ENCODE measurements at places on chromosomes 1 and 21.
A peak's percentile ranks its signal among the peaks of the same experiment; 100 is the strongest.

GRCh38 chr1:156884560-156885184 lies 8.8 kb upstream of the PEAR1 start:
- DNase-seq, result no peak

DNA sequence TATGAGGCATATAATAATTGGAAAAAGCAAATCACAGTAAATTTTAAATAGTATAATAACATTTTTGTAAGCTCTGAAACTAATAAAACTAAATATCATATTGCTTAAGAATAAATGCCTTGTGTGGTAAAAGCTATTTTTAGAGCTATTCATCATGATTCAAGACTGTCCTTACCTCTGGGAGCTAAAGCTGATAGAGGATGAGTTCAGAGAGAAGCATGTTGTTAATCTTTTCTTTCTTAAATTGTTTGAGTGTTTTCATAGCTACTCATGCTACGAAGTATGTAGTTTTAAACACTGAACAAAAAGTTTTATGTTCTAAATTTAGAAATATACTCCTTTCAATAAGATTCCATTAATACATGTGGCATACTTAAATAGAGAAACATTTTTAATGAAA lies 30.5 kb downstream of the IFI16 start:
- DNase-seq, result no peak

- DNase-seq, result no peak
Measured at GRCh38 chr1:67281244-67281643, 26.4 kb upstream of the IL12RB2 start.

GRCh38 chr1:64172458-64172983 lies 30.9 kb upstream of the UBE2U start:
- no peak for DNase-seq

- no peak for DNase-seq
Measured at GRCh38 chr1:8875216-8875861, 3.1 kb downstream of the ENO1 start.

DNA sequence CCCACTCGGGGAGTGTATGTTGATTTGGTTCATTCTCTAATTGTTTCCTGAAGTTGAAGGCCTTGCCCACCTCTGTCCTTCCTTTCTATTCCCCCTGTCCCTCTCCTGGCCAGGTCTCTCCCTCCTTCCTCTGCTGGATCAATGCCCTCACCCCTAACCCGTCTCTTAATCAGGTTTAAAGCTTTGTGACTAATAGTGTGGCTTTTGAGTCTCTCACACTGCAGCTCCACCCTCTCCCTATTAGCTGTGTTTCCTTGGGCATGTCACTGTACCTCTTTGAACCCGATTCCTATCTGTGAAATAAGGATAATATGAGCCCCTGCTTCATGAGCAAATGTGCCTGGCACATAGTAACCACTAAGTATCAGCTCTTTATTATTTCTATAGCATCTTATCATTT lies 20.5 kb downstream of the AHDC1 start:
- no peak for DNase-seq

DNA sequence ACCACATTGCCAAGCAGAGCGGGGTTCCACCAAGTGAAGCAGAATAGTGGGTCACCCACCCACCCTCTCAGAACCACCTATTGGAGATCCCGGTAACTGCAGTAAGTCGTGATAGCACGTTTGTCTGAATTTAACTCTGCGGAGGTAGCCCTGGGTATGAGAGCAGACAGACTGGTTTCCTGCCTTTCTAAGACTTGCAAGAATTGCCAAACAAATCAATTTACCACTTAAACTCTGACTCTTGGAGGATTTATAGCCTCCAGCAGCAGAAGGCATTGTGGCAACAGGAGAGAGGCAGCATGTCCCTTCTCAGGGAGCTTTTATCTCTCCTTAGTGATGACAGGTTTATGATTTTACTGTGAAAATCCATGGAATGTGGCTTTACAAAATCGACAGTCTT lies 287.9 kb upstream of the FMN2 start:
- no peak for DNase-seq

GRCh38 chr21:44520326-44521300 lies 19.4 kb downstream of the KRTAP10-1 start:
- DNase-seq, result no peak

DNA sequence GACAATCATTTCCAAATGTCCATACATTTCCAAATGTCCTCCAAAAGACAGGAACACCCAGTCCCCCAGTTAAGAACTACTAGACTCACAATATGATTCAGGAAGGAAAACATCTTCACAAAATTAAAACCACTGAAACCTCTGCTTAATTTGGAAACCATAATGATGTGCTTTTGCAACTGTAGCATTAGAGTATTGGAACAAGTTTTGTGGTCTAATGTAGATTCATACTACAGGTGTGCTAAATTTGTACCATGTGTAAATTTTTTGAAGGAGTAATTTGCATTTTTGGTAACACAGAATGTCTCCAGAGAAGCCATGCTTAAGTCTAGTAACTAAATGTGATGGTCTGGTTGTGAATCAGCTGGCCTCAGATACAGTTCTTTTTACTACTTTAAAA lies 129.6 kb downstream of the DPYD start:
- DNase-seq, result no peak

DNA sequence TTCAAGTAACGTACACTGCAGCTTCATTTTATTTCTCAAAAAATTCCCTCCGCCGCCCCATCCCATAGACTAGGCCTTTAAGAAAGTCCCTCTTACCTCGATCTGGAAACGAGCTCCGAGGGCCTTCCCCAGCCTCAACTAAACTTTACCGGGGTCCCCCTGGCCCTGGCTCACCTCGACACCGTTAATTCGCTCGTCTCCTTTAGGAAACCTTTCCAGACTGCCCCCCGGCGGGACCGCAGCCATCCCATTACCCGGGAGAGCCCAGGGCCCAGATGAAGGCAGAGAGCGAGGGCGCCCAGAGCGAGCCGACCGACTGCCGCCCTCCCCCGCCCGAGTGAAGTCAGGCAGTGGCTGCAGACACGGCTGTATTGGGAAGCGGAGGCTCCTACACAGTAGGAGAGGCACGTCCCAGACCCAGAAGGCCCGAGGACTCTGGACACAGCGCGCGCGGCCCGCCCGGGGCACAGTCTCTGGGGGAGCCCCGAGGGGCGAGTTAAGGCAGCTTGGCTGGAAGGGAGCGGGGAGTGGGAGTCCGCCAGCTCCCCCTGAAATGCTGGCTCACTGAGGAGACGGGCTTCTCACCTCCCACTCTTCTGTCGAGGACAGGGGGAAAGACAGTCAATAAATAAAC lies 14.6 kb downstream of the SEMA6C start:
- DNase-seq, result no peak

GRCh38 chr1:9841460-9841859 lies 17.7 kb upstream of the CLSTN1 start:
- DNase-seq, result no peak

DNA sequence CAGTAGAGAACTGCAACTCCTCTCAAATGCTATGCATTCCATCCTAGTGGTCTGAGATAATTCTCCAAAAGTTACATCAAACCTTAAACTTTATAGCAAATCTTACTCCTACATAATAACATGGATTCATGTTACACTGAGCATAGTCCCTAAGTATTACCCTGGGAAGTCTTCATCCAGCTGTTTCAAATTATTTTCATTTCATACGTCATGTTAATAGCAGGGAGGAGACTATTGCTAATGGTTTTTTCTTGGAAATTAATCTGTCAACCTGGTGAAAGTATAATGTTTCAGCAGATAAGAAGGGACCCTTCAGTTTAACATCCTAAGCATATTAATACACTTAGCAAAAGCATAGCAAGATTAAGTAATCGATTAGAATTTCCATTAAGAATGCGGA lies 318.1 kb downstream of the USP25 start:
- no peak for DNase-seq

DNA sequence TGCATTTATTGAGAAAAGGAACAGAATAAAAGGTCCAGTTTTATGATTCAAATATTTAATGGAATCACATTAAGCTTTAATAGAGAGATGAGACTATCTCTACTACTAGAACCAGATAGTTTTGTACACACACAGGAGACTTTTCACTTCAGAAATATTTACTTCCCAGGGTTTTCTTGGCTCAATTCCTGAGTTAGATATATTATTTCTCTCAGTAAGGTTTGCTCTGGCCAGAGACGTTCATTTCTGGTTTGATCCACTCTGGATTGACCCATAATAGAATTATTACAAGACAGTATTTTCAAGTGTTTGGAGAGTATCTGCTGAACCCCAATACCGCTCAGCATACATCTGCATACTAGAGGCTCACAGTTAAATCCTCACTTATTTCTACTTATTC lies 1.3 kb upstream of the RCOR3 start:
- no peak for DNase-seq

- DNase-seq, result peak; percentile 23
Measured at GRCh38 chr1:183571678-183572268, 18.5 kb downstream of the NCF2 start.

DNA sequence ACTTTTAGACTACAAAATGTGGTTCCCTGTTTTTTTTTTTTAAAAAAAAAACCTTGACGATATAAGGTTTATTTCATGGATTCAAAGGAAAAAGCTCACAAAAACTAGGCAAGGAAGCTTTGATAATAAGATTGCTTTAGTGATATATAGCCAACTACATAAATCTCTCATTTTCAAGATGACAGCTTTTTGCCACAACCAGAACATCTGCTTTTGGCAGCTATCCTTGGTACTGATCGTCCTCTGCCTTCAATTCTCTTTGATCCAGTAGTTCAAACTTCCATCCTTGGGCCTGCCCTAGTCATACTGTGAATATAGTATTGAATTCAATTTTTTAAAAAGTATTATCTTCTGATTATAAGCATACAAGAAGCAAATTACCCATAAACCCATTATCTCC lies 72.9 kb upstream of the CD53 start:
- no peak for DNase-seq

- no peak for DNase-seq
Measured at GRCh38 chr21:43970551-43970950, 41.6 kb upstream of the TRAPPC10 start.

GRCh38 chr1:232486454-232487207 lies 143.3 kb downstream of the SIPA1L2 start:
- DNase-seq, result no peak

DNA sequence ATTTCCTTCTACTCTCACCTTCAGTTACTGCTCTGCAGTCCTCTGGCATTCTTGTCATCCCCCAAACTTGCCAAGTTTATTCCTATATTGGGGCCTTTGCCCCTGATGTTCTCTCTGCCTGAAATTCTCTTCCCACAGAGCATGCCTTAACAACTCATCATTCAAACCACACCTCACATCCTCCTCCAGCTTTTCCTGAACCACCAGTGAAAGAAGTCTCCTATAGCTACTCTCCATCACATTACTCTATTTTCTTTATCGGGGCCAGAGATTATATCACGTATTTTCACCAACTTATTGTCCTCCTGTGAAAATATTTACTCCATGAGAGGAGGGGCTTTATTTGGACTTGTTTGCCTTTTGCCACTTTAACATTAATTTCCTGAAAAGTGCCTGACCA lies 32.1 kb downstream of the EXTL2 start:
- peak; percentile 69 for DNase-seq

DNA sequence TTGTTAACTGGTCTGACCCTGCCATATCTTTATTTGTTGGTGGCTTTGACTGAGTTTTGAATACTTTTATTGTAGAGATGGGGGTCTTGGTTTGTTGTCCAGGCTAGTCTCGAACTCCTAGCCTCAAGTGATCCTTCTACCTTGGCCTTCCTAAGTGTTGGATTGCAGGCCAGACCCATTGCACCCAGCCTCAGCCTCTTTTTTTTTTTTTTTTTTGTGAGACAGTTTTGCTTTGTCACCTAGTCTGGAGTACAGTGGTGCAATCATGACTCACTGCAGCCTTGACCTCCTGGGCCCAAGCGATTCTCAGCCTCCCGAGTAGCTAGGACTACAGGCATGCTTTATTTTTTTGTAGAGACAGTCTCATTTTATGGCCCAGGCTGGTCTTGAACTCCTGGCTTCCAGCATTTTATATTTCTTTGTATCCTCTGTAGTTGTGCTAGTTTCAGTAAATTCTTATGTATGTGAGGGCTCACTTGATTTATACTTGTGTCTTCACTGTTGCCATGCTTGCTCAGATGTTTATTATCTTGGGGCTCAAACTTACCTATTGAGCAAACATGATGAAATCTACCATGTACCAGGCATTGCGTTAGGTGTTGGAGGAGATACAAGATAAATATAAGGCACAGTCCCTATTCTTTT lies 24.1 kb downstream of the THRAP3 start:
- DNase-seq, result peak; percentile 51

- DNase-seq, result no peak
Measured at GRCh38 chr1:107291987-107292386, 151.1 kb downstream of the NTNG1 start.

DNA sequence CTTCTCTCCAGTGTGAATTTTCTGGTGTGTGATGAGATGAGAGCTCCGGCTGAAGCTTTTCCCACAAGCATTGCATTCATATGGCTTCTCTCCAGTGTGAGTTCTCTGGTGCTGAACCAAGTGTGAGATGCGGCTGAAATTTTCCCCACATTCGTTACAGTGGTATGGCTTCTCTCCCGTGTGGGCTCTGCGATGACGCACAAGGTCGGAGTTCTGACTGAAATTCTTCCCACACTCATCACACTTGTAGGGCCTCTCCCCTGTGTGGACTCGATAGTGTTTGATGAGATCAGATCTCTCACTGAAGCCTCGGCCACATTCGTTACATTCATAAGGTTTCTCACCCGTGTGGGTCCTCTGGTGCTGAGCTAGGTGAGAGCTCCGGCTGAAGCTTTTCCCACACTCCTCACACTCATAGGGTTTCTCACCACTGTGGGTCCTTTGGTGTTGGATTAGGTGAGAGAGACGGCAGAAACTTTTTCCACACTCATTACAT lies 7.4 kb downstream of the ZNF436 start:
- DNase-seq, result no peak

DNA sequence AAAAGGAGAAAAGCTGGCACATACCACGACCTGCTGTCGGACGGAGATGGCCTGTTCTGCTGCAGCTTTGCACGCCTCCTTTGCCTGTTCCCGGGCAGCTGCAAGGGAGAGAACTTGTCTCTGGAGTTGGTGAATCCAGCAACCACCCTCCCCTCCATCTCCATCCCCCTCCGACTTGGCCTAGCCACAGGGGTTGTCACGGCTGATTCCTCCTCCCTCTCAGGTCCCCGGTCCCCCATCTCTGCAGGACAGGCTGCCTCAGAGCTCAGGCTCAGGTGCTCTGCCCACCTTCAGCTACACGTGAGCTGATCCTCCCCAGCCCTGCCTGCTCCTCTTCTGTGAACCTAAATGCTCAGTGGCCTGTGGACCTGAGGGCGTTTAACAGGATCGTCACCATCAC lies 11.1 kb upstream of the SRM start:
- DNase-seq, result no peak

GRCh38 chr1:185646202-185646683 lies 87.9 kb upstream of the HMCN1 start:
- DNase-seq, result peak; percentile 95

- DNase-seq, result no peak
Measured at GRCh38 chr1:36641776-36642175, 159.1 kb upstream of the CSF3R start.

GRCh38 chr1:117664314-117664713 lies 58.5 kb downstream of the TENT5C start:
- DNase-seq, result no peak

GRCh38 chr1:173758980-173759379 lies 44.2 kb downstream of the KLHL20 start:
- no peak for DNase-seq

- no peak for DNase-seq
Measured at GRCh38 chr1:151953409-151954094, 40.1 kb downstream of the S100A10 start.
